ENCODE measurements at places on chromosomes 5 and 9. TPM values are rescaled to one million over a fixed set of nuclear protein-coding genes. Genes with fewer than 3 reads are reported as not detected.

Gene OBP2B
- total RNA-seq: not detected

Gene FBN2
- 32.7 TPM for total RNA-seq

Gene LPAR1
- 2.2 TPM for total RNA-seq

Gene CRAT
- 28.6 TPM for total RNA-seq

Gene RORB
- 0.15 TPM for total RNA-seq

Gene NRG2
- 0.34 TPM for total RNA-seq

Gene GABRB2
- total RNA-seq: not detected

Gene SLC27A6
- not detected for total RNA-seq

Gene FSTL4
- 0.34 TPM for total RNA-seq

Gene RGS7BP
- not detected for total RNA-seq

Gene PCA3
- 0.15 TPM for total RNA-seq

Gene PCDHGB3
- total RNA-seq: 5.1 TPM

Gene TEX48
- total RNA-seq: not detected

Gene FRRS1L
- not detected for total RNA-seq

Gene ARHGEF39
- total RNA-seq: 7.0 TPM

Gene LCNL1
- total RNA-seq: not detected

Gene CCDC187
- total RNA-seq: not detected

Gene PCDHB9
- 0.73 TPM for total RNA-seq

Gene TMEM232
- 3.3 TPM for total RNA-seq

Gene P4HA2
- total RNA-seq: 49.4 TPM

Gene PTGS1
- total RNA-seq: 0.31 TPM

Gene PCSK1
- total RNA-seq: 1.00 TPM

Gene TSSK1B
- total RNA-seq: not detected

Gene FAM78A
- 7.6 TPM for total RNA-seq

Gene GDNF
- total RNA-seq: not detected

Gene NR5A1
- not detected for total RNA-seq

Gene FOXD4L6
- not detected for total RNA-seq

Gene POU5F2
- 1.0 TPM for total RNA-seq

Gene DAB2IP
- 38.2 TPM for total RNA-seq

Gene IFT74
- total RNA-seq: 18.5 TPM

Gene ANKRD31
- 0.36 TPM for total RNA-seq

Gene UBLCP1
- 35.8 TPM for total RNA-seq

Gene EPB41L4A
- 8.0 TPM for total RNA-seq

Gene TRIM23
- total RNA-seq: 33.8 TPM

Gene FAM153A
- not detected for total RNA-seq

Gene CRB2
- total RNA-seq: not detected

Gene HRCT1
- total RNA-seq: not detected

Gene FBLL1
- total RNA-seq: 2.0 TPM

Gene C9orf85
- total RNA-seq: 10.7 TPM

Gene IFNB1
- 0.77 TPM for total RNA-seq

Gene C9
- total RNA-seq: under 0.01 TPM

Gene FAM169A
- 2.2 TPM for total RNA-seq

Gene EFNA5
- total RNA-seq: 4.8 TPM

Gene IL5
- total RNA-seq: not detected

Gene CDH9
- total RNA-seq: not detected

Gene SAPCD2
- total RNA-seq: 12.0 TPM

Gene STOML2
- 137 TPM for total RNA-seq

Gene HMGXB3
- total RNA-seq: 73.7 TPM

Gene PCSK5
- 1.0 TPM for total RNA-seq

Gene SLC6A18
- total RNA-seq: not detected

Gene PCAT7
- under 0.01 TPM for total RNA-seq

Gene SUSD3
- 0.69 TPM for total RNA-seq

Gene CYLC2
- total RNA-seq: not detected

Gene IL3
- not detected for total RNA-seq

Gene SH2D3C
- 1.3 TPM for total RNA-seq
